ENCODE measurements at places on chromosomes 3 and 15. TPM values are rescaled to one million over a fixed set of nuclear protein-coding genes. Genes with fewer than 3 reads are reported as not detected.

DNA sequence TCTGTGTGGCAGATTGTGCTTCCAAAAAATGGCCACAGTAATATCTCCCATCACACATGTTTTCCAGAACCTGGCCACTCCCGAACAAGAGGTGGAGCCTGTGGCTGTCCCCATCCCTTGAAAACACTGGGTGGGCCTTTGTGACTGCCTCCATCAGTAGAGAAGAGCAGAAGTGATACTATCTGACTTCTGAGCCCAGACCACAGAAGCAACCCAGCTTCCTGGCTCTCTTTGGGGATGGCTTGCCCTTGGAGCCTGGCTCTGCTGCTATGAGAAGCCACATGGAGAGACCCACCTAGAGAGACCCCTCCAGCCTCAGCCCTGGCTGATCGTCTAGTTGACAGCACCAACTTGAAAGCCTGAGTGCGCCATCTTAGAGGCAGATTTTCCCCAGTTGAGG lies 39.8 kb upstream of the CMTM8 start:
- no peak for DNase-seq

DNA sequence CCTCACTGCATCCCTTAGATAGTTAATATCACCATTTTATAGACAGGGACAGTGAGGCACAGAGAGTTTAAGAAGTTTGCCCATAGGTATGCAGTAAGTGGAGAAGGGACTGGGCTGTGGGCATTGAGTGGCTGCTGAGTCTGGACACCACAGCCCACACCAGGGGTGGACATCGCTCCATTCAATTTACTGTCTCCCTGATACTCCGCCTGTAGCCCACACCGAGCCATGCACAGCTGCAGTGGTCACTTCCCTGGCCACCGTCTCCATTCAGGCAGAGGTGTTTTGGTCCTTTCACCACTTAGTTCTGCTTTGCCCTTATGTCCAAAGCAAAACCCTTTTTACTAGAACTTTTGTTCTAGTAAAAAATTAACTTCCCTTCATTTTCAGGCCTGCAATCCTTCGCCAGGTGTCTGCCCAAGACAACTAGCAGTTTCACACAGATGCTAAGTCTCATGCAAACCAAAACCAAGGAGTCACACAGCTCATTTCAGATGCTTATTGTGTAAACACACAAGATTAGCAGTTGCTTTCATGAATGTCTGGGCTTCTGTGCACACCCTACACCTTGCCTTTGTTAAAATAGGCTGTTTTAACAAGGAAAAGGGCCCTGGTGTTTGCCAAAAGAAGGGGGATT lies 30.1 kb downstream of the ZNF35 start:
- no peak for DNase-seq

DNA sequence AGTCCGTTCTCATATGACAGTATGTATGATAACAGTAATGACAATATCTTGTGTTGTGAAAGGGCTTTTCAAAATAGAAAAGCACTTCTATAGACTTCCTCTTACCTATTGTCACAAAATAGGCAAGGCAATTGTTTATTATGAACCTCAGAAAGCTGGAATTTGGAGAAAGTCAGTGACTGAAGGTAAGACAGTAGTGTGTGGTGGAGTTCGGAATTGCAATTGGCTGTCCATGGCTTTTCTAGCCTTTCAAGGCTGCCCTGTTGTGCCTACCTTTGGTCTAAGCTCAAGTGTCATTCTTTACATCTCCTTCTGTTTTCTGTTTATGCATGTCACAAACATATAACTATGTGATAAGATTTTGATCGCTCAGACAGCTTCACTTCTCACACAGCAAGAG lies 219.3 kb upstream of the NR2E3 start:
- DNase-seq, result no peak

DNA sequence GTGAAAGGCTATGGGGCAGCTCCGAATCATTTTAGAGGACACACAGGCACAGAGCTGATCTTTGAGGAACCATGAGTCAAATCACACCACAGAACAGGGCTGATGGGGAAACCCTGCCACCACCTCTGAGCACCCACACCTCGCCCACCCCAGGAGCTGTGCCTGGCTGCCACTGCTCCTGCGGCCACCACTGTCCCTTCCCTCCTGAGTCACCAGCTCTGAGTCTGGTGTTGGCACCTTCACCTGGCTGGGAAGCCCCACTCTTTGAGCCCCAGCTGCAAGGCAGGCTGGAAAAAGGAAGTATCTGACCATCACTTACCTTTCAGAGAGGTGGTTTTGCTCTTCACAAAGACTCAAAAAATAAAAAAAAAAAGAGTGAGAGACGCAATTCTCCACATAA lies 63.6 kb upstream of the MEF2A start:
- no peak for DNase-seq

GRCh38 chr15:44009038-44009437 lies 182.2 kb downstream of the WDR76 start:
- no peak for DNase-seq

The GLT8D1 gene
- polyA plus RNA-seq, result 29.4 TPM

DNA sequence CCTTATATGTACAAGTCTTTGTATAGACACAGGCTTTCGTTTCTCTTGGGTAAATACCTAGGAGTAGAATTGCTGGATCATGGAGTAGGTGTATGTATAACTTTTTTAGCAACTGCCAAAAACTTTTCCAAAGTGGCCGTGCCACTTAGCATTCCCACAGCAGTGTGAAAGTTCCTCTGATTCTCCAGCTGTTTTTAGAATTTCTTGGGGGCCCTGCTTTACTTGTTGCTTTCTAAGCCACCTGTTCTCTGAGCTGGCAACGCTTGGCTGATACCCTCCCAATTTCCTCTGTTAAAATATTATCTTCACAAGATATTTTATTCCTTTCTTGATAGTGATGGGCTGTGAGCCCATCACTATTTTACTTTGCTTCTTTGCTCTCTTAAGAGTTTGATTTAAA lies 19.2 kb downstream of the LIMD1 start:
- DNase-seq, result no peak

- no peak for DNase-seq
Observed at GRCh38 chr3:24416224-24416623, 78.4 kb downstream of the THRB start.

- DNase-seq, result no peak
Observed at GRCh38 chr15:51195459-51195858, 100.8 kb upstream of the TNFAIP8L3 start.

GRCh38 chr3:179451265-179452175 lies at the start of gene GNB4:
Gene GNB4, minus strand, starts transcription at chr3:179451470. Its CDS starts 25,270 bp downstream, at chr3:179426200.
- peak; percentile 93 for DNase-seq

The CCDC54 gene
- polyA plus RNA-seq, result not detected

GRCh38 chr3:115651087-115651486 lies 27.8 kb downstream of the GAP43 start:
- no peak for DNase-seq

DNA sequence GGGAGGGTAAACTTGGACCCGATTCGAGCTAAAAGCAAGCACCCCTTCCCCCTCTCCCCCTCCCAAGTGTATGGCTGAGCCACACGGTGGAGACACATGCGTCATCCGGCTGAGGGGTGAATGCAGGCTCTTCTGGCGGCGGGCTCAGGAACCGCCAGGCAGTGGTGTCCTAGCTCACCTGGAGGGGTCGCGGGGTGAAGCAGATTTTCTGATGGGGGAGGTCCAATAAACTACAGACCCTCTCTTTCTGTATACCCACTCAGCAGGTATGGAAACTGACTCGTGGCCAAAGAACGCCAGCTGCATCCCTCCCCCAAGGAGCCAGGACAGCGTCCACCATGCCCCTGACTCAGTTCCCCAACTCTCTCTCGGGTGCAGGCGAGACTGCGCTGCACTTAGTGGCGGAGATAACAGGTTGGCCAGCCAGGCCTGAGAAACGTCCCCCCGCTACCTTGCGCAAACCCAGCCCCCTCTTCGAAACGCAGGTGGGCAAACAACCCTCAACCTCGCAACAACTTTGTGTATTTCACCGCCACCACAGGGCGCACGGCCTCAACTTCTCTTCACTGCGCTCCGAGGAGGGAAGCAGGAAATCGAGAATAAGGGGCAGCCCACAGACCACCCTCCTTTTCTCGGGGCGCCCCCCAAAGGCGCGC lies 1.3 kb downstream of the MAGI1 start:
- peak; percentile 64 for DNase-seq

The CYP1A2 gene
- not detected for polyA plus RNA-seq

The SNTN gene
- polyA plus RNA-seq, result not detected

DNA sequence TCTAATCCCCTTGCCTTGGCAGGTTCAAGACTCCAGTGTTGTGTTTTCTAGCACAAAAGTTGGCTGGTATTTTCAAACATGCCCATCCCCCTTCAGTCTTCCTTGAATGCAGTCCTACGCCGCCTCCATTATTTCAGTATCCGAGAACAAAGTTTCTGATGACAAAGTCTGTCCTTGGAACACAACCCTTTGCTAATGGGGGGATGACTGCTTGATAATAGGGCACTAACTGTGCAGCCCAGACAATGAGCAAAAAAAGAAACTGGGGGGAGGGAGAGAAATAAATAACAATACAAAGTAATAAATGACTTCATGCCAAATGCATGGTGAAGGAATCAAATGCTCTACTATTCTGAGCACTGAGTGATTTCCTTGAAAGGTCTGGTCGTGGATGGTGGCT lies 310.1 kb downstream of the FOXP1 start:
- no peak for DNase-seq

GRCh38 chr3:16127249-16127648 lies 47.2 kb upstream of the GALNT15 start:
- DNase-seq, result no peak

DNA sequence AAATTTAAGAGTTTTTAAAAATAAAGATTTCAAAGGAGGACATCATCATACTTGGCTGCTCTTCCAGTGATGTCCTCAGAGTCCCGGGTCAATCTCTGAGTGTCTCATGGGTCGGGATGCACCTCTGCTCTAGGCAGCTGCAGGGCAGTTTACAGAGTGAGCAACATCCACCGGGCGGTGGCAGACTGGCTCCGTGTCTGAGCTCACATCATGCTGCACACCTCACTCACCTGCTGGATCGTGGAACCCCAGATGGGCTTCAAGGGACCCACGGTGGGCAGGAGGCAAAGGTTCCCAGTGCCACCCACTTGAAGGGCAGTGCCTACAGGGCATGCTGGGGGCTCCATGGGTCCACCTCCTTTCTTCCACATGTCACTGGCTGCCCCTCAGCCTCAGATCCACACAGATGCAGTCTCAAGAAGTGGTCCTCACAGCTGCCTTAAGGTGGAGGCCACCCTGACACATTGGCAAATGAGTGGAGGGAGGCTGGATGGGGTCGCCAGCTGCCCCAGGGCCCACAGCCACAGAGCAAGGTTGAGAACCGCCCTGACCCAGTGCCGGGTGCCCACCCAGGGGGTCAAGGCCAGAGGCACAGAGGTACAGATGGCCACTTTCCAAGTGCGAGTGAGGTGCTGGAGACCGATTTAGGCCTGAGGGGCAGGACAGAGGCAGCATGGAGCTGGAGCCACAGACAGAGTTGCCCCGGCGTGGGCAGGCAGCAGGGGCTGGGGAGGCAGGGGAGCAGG lies 25.2 kb downstream of the CYFIP1 start:
- DNase-seq, result no peak

The SUSD5 gene
- 2.4 TPM for polyA plus RNA-seq

GRCh38 chr3:131317667-131318066 lies 63.9 kb upstream of the NUDT16 start:
- DNase-seq, result no peak

DNA sequence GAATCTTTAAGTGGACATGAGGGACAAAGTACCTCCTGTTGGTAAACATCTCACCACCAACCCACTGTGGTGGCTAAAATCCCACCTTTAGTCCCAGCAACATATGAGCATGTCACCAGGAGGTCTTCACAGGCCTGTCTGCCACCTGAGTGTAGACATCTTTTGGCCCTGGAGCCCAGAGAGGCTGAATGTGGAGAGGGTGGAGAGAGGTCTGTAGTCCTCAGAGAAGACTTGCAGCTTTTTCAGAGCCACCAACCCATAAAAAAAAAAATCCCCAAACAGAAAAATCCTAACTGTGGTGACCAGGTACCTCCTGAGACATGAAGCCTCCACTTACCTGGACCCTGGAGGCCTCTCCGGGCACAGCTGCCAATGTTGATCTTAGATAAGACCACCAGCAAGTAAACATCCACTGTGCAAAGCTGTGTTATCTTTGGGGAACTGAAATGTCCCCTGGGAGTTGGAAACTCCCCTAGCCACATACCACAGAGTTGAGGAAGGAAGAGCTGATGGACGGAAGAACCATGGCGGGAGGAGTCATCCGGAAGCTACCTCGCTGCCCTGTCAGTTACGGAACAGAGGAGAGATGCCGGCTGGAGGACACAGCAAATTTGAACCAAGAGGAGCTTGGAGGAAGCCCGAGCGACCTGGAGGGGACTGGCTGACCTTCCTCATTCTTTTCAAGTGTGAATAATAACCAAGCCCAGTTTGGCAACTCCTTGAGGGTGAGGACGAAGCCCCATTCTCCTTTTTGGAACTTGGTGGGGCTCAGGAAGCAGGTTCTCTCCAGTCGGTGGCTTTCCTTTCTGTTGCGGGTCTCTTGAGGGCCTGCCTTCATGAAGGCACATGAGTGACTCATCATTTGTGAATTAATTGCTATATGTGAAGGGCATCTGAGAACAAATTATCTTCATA lies at the start of gene GHRL:
Gene GHRL (minus strand): TSS at position 443 of the 915 bp plus-strand sequence. CDS start 2,767 bp downstream, outside the sequence.
- peak; percentile 4 for DNase-seq

DNA sequence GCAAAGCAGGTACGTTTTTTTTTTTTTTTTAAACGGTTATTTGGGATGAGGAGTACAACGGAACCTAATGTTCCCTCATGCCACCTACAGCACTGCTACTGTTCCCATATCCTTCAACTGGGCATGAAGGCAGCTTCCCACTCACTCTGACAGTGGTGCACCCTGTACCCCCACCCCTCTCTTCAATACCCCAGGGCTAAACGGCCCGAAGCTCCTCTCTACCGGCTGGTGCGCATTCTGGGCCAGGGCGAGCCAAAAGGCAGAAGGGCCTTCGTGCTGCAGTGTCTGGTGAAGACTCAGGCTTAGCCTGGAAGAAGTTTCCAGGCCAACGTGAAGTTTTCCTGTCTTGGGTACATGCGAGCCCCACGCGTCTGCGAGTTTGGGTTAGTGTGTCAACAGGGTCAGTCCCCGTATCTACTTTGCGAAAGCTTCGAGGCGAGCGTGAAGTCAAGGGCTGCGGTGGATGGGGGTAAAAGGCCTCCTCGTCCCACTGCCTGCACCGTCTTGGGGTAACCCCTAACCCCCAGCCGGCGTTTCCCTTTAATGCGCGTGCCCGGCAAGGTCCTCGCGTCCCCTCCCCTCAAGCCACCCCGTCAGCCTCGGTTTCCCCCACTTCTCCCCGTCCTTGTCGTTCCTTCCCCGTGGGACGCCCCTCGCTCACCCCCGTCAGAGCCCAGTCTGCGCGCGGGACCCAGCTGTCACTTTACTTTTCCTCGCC lies 765 bp upstream of the UBE2E2 start:
- DNase-seq, result no peak

The BCHE gene
- polyA plus RNA-seq, result 2.7 TPM

The GCNT3 gene
- not detected for polyA plus RNA-seq

DNA sequence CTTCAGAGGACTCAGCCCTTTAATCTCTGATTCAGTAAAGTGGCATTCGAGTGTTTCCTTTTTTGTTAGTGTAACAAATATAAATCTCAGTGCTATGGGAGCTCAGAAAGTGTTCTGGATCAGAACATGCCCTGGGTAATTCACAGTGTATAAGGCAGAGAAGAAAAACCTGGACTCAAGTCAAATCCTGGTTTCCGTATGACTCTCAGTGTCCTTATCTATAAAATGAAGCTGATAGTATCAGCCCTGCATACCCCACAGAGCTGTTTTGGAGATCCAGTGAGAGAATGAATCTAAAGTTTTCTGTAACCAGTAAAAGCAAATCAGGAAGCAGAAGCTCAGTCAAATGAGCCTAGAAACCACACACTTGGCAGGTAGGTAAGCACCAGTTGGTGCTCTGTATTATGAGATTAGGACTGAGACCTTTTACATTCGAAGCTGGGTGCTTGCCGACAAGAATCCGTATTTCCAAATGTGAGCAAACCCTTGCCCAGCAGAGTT lies 67.2 kb downstream of the IL1RAP start:
- no peak for DNase-seq
